ENCODE measurements at places on chromosomes 4 and X.

DNA sequence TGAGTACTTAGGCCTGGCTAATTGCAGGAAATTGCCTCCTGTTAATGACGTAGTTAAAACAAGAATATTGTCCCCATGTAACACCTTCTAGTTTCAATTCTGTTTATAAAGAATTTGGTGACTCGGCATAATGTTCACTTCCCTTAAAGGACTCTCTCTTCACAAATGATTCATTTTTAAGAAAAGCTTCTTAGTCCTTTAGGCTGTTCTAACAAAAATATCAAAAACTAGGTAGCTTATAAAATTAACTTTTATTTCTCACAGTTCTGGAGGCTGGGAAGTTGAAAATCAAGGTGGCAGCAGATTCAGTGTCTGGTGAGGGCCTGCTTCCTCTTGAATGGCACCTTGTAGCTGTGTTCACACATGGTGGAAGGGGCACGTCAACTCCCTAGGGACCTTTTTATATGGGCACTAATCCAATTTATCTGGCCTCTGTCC is 23.8 kb downstream of the COL25A1 start:
- no peak for DNase-seq

GRCh38 chr4:26181616-26182015 is 139.2 kb upstream of the RBPJ start:
- no peak for DNase-seq

- no peak for DNase-seq
Observed at GRCh38 chr4:1984406-1985191, 24.2 kb downstream of the NELFA start.

- no peak for DNase-seq
Observed at GRCh38 chr4:40211224-40212185, 14.7 kb downstream of the RHOH start.
